ENCODE measurements at places on chromosomes 16 and 17. TPM values are rescaled to one million over a fixed set of nuclear protein-coding genes. Genes with fewer than 3 reads are reported as not detected.

The SCIMP gene
- total RNA-seq = not detected

The KRTAP2-3 gene
- not detected for total RNA-seq

The CHD9 gene
- 49.2 TPM for total RNA-seq

The SGSM2 gene
- total RNA-seq = 65.4 TPM

The C16orf92 gene
- not detected for total RNA-seq

The CFAP97D1 gene
- total RNA-seq = 0.10 TPM

The ADORA2B gene
- 5.2 TPM for total RNA-seq

The PRSS21 gene
- total RNA-seq = not detected

The CLDN7 gene
- 65.7 TPM for total RNA-seq

DNA sequence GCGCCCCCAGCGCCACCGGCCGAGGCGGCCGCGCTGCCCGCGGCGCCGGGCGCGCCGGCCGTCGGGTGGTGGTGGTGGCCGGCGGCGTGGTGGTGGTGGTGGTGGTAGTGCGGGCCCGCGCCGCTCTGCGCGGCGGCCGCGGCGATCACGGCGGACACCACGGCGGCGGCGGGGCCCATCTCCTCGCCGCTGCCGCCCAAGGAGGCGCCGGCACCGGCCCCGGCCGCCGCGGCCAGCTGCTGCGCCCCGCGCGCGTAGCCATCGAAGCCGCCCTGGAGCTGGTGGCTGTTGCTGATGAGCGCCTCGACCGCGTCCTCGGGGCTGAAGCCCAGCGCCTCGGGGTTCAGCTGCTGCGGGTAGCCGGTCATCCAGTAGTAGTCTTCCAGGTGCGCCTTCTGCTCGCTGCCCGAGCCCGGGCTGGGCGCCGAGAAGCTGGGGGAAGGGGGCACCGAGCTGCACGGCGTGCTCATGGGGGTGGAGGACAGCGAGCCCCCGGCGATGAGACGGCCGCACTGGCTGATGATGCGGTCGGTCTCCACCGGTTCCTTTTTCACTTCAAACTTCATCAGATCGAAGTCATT is 1.2 kb downstream of the MAF start:
- DNase-seq = peak; percentile 39

DNA sequence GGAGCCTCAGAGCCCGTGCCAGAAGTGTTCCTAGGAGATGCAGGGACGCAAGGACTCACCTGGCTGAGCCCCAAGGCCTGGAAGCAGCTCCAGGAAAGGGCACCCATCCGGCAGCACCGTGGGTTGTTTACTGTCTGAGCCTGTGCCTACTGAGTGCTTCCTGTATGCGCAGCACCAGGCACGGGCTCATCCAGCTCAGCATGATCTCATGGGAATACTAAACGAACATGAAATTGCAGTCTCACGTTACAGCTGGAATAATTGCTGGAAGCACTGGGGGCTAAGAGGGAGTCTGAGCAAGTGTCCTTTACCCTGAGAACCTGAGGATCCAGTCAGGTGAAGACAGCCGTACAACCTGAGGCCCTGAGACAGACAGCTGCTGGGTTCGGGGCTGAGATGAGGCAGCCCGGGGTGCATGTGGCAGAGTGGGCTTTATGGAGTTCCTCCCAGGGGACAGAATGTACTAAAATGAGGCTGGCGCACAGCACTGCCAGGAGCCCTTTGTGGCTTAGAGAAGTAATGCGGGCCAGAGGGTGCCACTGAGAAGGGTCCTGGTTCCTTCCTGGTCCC is 5.4 kb downstream of the CTRL start:
- DNase-seq = no peak

GRCh38 chr16:84121007-84121406 is 4.3 kb upstream of the MBTPS1 start:
- DNase-seq = no peak

GRCh38 chr16:29834079-29834478 is 13.8 kb downstream of the MVP start:
- no peak for DNase-seq

DNA sequence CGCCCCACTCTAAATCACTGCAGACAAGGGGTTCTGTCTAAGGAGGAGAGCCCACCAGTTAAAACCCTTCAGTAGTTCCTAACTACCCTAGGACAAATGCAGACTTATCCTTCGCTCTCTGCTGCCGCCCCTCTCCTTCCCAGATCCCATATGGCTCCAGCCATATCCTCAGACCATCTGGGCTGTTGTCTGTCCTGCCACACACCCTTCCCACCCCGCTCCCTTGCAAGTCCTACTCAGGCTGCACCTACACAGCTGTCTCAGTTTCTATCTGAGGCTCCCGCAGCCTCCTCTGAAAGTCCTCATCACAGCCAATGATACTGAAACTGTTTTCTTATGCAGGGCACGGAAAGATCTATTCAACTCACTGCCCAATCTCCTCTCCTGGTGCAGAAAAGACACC is 720 bp upstream of the BCKDK start:
- no peak for DNase-seq

DNA sequence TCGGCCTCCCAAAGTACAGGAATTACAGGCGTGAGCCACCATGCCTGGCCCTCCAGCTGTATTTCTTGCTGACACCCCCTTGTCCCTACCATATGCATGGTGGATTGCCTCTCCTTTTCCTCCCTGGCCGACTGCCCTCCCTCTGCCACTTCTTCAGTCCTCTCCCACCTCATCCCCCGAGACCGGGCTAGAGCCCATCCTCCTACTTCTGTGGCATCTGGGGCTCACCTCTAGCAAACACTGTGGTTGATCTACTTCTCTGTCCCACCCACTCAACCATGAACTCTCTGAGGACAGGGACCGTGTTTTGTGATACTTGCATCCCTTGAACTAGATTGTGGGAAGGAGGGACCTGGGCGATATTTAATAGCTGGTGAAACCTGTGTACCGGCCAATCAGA is 7.5 kb upstream of the AXIN2 start:
- no peak for DNase-seq

DNA sequence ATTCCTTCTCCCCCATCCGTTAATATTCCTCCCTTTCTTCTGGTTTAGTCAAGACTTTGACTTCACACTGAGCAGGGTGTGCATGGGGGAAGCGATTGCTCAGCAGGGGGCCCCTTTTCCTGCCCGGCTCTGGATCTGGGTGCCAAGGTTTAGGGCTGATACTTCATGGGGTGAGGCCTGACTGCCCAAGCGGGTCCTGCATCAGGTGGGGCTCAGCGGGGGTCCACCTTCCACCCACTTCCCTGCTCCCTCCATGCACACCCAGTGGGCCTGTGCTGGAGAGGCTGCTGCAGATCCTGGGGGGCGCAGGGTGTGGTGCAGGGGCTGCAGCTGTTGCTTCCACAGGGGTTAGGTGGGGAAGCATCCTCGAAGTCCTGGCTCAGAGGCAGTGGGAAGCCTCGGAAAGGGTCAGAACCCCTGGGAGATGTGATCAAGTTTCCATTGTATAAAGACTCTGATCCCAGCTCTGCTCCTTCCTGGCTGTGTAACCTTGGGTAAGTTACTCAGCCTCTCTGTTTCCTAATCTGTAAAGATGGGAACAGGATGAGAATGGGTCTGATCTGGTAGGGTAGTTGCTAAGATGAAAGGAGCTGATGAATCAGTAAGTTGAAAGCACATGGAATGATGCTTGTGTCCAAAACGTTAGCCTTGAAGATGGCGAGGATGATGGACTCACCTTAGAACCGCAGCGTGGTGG is 53.3 kb downstream of the MGAT5B start:
- DNase-seq = no peak

GRCh38 chr16:24255456-24256371 is at the start of gene CACNG3:
TSS of gene CACNG3 (plus strand) at chr16:24256335. CDS start at chr16:24256755, 420 bp downstream.
- DNase-seq = peak; percentile 83

GRCh38 chr16:21263640-21264570 is 14.2 kb downstream of the CRYM start:
- no peak for DNase-seq

DNA sequence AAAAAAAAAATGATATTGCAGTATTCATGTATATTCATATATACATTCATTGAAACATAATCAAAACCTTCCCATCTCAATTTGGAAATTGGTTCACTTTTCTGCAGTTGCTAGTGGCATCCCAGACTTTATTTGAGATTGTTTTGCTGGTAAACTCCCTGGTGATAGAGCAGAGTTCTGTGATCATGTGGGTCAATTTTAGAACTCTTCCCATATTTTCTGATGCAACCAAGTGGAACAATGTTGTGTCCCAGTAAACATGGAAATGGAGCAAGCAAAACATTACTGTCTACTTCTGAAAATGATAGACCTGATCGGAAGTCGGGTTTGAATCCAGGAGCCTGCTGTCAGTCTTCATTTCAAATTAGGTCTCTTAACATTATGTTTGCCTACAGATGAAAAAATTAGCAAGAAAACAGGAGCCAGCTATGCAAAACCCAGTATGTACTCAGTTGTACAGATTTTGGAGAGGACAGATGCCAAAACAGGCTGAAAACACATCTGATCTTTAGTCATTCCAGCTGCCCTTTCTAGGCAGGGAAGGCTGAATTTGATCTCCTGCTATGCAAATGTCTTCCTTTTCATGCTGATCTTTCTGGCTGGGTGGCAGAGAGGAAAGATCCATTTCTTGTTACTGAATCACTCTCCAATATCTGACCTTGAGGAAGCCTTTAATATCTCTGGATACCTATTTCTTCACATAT is 786.6 kb upstream of the SOX9 start:
- no peak for DNase-seq

- peak; percentile 68 for DNase-seq
These were observed 9.5 kb downstream of the FOXF1 start for GRCh38 chr16:86519649-86520316.

GRCh38 chr17:79311373-79311772 is 236.7 kb downstream of the ENGASE start:
- DNase-seq = no peak

- DNase-seq = no peak
These were observed 106.3 kb upstream of the HAS3 start for GRCh38 chr16:68999114-68999513.

DNA sequence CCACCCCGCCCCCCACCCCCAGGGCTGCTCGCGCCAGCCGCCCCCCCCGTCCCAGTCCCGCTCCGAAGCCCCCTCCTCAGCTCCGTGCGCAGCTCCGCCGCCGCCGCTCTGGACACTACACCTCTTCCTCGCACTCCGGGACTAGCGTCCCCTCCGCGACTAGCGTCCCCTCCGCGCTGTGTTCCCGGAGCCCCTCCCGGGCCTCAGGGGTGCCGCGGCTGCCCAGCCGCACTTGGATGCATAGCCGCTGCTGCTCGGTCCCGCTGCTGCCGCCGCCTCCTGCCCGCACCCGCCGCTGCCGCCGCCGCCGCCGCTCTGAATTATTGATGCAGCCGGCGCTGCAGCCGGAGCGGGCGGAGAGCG is at the start of gene CBLN1:
TSS of gene CBLN1 (minus strand) at position 359 of the 363 bp plus-strand sequence. CDS start 373 bp downstream, outside the sequence.
- no peak for DNase-seq

GRCh38 chr16:9465161-9465560 is 373.7 kb downstream of the HAPSTR1 start:
- no peak for DNase-seq

DNA sequence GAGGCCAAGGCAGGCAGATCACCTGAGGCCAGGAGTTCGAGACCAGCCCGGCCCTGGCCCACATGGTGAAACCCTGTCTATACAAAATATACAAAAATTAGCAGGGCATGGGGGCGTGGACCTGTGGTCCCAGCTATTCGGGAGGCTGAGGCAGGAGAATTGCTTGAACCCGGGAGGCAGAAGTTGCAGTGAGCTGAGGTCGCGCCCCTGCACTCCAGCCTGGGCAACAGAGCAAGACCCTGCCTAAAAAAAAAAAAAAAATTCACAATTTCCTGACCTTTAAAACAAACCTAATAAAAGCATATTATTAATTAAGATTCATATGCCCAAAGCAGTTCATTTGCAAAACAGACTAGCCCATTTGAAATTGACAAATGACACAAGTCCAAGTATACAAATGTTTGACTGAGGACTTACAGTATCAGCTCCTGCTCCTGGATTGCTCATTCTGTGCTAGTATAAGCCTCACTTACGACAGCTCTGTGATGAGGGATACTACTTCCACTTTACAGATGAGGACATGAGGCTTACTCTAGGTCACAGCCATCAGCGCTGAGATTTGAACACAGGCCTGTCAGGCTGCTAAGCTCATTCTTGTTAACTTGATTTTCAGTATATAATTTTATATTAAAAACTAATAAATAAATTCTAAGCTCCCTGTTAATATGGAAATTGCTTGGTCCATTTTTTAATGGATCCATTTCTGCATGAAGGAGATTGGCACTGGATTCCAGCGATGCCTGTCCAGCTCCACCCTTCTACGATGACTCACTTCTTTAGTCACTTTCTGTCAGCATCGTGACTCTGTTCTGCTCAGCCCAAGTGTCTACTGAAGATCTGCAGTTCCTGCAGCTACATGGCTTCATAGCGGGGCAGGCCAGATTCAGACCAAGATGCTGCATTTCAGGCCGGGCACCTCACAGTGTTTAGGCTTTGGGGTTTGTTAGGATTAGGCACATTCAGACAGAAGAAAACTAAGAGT is 88.2 kb downstream of the WDR59 start:
- no peak for DNase-seq

DNA sequence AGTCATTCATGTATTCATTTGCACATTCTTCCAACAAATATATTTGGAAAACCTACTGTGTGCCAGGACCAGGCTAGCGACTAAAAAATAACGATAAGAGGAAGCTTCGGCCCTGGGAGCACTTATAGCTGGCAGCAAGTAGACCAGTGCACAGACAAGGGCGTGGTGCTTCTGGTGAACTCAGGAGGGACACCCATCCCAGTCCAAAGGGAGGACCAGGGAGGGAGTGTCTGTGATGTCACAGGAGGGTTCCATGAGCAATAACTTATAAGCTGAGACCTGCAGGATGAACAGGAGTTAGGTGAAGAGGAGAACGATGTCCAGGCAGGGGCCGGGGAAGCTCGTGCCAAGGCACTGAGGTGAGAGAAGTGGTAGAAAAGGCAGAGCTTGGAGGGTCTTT is 17.4 kb upstream of the PHOSPHO1 start:
- DNase-seq = no peak

DNA sequence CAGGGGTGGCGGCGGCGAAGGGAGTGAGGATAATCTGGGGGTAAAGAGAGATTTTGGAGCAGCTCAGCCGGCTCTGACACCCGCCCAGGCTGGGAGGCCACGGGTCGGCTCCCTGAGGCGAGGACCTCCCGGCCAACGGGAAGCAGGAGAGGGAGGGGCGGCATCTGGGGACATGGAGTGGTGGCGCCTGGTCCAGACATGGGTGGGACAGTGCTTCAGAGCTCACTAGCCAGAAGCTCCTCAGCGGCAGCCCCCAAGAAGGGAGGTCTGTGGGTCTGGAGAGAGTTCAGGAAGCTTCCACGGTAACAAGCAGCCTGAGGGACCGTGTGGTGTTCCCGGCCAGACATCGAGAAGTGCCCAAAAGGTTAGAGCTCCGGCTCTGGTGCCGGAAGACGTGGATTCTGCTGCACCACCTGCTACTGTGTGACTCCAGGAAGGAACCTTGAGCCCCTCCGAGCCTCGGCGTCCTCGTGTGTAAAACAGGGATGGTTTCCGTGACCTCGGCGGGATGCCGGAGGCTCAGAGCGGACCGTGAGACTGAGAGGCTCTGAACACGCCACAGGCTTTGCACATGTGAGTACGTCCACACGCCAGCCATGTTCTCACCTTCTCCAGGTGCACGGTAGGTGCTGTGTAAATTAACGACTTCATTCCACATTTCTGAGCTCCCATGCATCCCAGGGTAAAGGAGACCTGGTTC is 56.9 kb downstream of the TIMM22 start:
- DNase-seq = no peak
